ENCODE measurements at places on chromosomes 1 and 21. TPM values are rescaled to one million over a fixed set of nuclear protein-coding genes. Genes with fewer than 3 reads are reported as not detected.

The ITLN1 gene
- total RNA-seq = not detected

The SLC35F3 gene
- 2.5 TPM for total RNA-seq

The HPDL gene
- total RNA-seq = 2.9 TPM

The SERPINC1 gene
- total RNA-seq = not detected

The ACKR1 gene
- total RNA-seq = not detected

The CFAP107 gene
- total RNA-seq = not detected

The TAF5L gene
- total RNA-seq = 25.9 TPM

The HCN3 gene
- total RNA-seq = 1.6 TPM

The SLC45A1 gene
- 0.92 TPM for total RNA-seq

The CLDN14 gene
- not detected for total RNA-seq

The DPM3 gene
- total RNA-seq = 50.9 TPM

The OR2L8 gene
- not detected for total RNA-seq

The EDARADD gene
- total RNA-seq = 0.12 TPM

The ELF3 gene
- 0.99 TPM for total RNA-seq

The OR2T35 gene
- not detected for total RNA-seq

The FCER1A gene
- total RNA-seq = 0.15 TPM

The NAV1 gene
- total RNA-seq = 0.94 TPM

The MMEL1 gene
- total RNA-seq = 0.25 TPM

The KAZN gene
- total RNA-seq = 1.6 TPM

The HMGCS2 gene
- total RNA-seq = not detected

- DNase-seq = no peak
Measured at GRCh38 chr1:6419804-6420453, at the start of gene HES2. Gene HES2 (minus strand): TSS chr1:6419919. CDS start chr1:6419820, 99 bp downstream.

GRCh38 chr1:31666263-31666963 is 21.7 kb upstream of the PEF1 start:
- DNase-seq = peak; percentile 26

- no peak for DNase-seq
Measured at GRCh38 chr1:242554577-242554976, 30.1 kb upstream of the PLD5 start.

DNA sequence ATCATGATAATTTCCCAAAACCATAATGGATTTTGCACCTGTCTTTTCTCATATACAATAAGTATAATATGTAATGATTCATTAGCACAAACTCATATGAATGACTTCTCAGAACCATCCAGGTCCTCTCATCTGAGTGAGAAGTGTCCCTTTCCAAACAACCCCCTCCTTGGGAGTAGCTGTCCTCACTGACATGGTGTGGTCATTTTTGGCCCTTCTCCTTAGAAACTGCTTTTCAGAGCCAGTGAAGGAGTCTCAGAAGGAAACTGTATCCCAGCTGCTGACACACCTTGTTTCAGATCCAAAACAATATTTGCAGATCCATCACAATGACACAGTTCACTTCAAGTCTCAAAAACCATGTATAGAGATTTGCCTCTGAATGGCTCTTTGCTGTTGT is 95.5 kb downstream of the MIS18A start:
- DNase-seq = no peak

GRCh38 chr21:36981977-36982700 is 15.7 kb upstream of the HLCS start:
- DNase-seq = no peak

DNA sequence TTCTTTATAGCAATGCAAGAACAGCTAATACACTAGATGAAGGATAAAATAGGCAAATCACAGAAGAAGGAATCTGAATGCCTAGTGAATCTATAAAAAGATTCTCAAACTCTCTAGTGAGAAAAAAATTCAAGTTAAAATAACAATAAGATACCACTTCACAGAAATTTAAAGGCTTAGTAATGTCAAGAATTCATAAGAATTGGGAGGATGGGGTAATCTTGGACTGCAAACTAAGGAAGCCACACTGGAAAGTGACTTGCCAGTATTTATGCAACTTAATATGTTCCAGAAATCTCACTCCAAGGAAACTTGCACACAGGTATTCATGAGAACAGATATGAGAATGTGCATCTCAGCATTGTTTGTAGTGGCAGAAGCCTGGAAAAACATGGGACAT is 38.9 kb upstream of the PRRC2C start:
- no peak for DNase-seq

- no peak for DNase-seq
Measured at GRCh38 chr1:110674337-110675059, at the start of gene KCNA3. Gene KCNA3 (minus strand): TSS chr1:110674940. CDS start chr1:110674809, 131 bp downstream.

DNA sequence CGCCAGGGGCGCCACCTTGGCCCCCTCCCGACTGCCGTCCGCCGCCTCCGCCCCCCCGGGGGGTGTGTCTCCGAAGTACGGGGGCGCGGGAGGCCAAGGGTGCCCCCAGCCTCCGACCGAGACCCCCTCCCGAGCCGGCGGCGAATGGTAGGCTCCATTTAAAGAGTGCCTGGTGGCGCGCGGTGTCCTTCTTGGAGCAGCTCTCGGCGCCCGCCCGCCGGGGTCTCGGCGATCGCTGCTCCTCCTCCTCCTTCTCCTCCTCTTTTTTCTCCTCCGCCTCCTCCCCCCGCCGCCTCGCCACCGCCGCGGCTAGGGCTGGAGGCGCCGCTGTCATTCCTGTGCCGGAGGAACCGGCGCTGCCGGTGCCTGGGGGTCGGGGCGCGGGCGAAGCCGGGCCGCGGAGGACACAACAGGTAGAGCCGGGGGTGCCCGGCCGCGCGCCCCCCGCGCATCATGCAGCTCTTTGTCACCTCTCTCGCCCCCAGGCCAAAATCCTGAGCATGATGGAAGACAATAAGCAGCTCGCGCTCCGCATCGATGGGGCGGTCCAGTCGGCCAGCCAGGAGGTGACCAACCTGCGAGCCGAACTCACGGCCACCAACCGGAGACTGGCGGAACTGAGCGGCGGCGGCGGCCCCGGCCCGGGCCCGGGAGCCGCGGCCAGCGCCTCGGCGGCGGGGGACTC is at the start of gene KAZN:
KAZN (plus strand) TSS at position 188 of the 685 bp plus-strand sequence.
- DNase-seq = no peak

DNA sequence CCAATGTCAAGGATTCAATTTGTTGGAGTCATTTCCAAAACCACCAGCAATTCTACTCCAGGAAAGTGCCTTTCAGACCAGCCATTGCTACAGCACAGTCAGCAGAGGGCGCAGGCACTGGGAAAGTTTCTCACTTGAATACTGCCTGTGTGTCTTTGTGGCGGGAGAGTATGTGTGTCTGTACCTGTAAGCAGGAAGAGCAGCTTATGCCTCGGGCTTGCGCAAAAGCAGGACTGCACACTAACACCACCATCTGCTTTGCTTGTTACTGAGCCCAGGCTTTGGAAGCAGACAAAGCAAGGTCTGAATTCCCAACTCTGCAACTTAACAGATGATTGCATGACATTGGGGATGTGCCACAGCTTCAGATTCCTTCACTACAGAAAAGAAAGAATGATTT is 7.0 kb upstream of the CTSE start:
- DNase-seq = peak; percentile 69

- peak; percentile 81 for DNase-seq
Measured at GRCh38 chr1:207885129-207886032, 25.5 kb downstream of the CD34 start.

- no peak for DNase-seq
Measured at GRCh38 chr1:172395576-172395975, 24.9 kb upstream of the C1orf105 start.

DNA sequence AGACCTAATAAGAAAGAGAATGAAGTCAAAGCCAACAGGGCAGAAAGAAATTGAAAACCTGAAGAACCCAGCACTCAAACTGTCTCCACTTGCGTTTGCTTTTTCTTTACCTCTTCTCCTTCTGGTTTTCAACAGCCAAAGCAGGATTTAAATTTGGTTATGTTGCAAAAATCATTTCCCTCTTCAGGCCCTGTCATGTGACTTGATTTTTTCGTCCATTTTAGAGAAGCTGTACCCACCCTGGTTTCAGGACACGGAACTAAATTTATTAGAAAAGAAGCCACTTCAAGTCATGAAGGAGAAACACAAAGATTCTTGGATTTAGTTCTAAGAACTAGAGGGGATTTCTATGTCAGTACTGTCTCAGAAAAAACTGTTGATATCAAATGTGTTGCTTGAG is 1.0 kb upstream of the SYNJ1 start:
- DNase-seq = no peak

DNA sequence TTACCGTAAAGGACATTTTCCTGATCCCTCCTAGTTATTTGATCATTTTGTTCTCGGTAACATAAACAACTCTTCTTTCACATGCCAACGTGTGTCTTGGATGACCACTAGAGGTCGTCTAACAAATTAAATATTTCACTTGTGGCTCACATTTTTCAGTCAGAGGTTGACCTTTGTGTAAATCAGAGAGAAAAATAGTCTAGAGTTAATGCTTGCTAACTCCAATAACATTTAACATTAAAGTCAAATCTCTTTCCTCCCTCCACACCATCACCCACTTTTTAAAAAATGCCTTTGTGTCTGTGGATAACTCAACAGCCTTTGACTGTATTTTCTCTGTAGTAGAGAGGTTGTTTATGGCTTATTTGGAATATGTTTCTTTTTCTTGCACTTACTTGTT is 220.5 kb upstream of the B3GALT2 start:
- DNase-seq = peak; percentile 67

DNA sequence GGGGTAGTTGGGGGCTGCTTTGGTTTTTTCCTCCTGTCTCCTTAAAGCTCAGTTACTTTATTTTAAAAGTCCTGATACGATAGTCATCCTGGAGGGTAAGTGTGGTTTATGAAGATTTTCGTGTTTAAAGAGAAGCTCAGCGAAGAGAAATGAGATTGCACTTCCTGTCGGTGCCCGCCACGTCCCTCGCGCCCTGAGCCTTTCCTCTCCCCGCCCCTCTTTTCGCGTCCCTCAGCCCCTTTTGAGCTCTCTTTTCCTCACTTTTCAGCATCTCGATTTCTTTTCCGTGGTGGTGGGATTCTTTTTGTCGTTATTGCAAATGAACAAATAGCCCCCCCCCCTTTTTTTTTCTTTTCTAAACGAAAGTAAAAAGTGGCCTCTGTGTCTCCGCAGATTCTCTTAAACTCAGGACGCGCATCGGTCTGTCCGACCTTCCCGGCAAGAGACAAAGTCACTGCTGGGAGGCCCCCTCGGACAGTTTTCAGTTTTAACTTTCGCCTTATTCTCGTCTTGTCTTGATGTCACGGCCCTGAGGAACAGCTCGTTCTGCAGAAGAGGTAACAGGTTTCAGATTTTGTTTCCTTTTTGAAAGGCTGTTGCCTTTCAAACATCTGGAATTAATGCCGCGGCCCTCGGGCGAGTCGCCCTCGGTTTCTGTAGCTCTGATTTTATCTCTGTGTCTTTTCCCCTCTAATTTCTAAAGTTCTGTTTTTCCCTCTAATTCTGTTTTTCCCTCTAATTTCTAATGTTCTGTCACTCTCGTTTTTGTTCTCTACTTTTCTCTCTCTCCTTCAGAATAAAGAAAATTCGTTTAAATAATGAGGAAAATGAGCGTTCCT is 1.0 kb upstream of the DMRTA2 start:
- peak; percentile 4 for DNase-seq

DNA sequence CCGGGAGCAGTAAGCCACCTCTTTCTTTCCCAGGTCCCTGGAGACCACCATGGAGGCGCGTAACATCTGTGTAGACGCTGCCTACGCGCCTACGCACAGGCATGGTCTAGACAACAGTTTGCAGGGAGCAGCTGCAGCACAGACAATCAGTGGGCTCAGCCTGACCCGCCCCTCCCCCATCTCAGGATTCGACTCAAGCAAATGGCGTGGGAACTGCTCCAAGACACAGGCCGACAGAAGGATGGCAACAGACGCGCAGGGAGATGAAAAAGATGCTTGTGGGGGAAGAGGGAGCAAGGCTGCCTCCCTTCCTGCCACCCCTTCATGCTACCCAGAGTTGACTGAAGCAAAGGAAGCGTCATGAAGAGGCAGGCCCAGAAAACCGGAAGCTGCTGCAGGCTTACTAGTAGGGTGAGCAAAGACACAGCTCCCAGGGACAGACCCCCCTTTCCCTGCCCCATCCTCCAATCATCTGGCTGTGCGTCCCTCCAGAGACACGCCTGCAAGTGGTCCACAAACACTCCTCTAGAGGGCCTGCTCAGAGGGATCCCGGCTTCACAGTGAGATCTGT is 19.5 kb downstream of the STK40 start:
- DNase-seq = no peak

GRCh38 chr1:152577168-152577567 is 3.1 kb downstream of the LCE3D start:
- DNase-seq = no peak

- DNase-seq = peak; percentile 25
Measured at GRCh38 chr1:154276797-154277196, 4.4 kb downstream of the HAX1 start.

GRCh38 chr1:151134396-151134795 is 12.0 kb downstream of the SEMA6C start:
- DNase-seq = no peak

DNA sequence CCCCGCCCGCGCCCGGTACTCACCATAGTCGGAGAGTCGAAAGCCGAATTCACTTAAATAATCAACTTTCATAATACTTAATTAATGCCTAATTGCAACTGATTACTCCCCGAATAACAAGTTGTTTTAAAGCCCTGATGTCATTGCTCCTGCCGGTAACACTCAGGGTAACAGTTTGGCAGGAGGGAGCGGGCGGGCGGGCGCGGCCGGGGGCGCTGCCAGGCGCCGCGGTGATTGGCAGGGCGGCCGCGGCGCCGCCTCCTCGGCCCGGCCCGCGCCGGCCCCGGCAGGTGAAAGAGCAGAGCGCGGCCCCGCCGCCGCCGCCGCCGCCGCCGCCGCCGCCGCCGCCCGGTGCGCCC is 102.2 kb downstream of the CASZ1 start:
- DNase-seq = no peak

DNA sequence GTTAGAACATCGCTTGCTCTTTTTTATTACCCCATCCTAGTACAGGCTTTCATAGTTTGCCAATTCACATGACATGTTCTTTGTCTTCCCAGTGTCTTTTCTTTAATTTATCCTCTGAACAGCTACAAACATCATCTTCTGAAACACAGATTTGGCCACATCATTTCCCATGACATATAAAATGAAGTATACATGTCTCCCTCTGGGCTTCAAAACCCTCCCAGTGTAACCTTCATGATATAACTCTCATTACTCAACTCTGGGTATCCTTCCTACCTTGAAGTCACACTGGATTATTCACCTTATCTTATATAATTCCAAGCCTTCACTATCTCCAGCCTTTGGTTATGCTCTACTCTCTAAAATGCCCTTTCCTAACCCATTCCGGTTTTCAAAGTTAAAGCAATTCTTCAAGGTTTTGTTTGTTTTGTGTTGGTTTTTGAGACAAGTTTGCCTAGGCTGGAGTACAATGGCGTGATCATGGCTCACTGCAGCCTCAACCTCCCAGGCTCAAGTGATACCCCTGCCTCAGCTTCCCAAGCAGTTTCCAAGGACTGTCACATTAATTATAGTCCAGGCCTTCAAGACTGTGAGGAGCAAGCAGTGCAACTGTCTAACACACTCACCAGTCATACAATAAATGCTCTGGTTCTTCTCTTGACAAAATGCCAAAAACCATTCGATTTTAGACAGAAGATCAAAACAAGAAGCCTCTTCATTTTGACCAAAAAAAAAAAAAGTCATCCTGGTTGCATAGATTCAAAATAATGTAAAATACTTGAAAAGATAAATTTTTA is 5.8 kb downstream of the RGS1 start:
- no peak for DNase-seq
